ENCODE measurements at places on chromosomes 12 and 14. TPM values are rescaled to one million over a fixed set of nuclear protein-coding genes. Genes with fewer than 3 reads are reported as not detected.

DNA sequence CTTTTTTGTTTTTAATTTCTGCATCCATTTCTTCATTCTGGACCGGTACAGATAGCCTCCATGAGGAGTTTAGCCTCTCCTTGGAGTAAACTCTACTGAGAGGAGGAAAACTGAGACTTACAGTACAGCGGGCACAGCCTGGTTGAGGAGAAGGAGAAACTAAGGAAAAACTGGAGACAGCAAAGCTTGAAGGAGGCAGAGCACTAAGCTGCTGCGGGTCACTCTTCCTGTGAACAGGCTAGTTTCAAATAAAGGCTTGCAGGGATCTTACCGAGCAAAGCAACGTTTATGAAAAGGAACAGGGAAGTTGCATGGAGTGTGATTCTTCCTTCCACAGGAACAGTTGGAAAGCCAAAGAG, 348 bp upstream of the SSTR1 start:
- peaks cover 22% of the 10 kb centered on the region for H3K4me1 ChIP-seq

GRCh38 chr14:81625343-81625742, 91.7 kb upstream of the SEL1L start:
- H3K4me1 ChIP-seq = peaks cover 10% of the 10 kb centered on the region
- H3K27me3 ChIP-seq = no peaks in the 10 kb centered on the region
- no peak for DNase-seq
- no peak overlapping the region for H3K4me3 ChIP-seq
- H3K27ac ChIP-seq = no peak overlapping the region

DNA sequence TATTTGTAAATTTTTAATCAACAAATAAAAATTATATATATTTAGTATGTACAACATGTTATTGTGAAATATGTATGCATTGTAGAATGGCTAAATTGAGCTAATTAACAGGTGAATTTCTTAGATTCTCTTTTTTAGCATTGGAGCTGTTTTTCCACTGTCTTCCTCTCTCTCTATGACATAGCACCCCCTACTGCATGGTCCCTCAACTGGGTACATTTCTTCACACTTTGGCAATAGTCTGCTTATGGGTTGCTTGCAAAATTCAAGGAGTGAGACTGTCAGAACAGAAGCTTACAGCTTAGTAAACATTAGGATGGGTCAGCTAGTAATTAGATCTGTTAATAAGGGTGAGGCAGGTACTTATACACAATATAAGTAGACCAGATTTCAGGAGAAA, 658.5 kb upstream of the MGAT4C start:
- H3K36me3 ChIP-seq = no peaks in the 10 kb centered on the region
- no peak overlapping the region for H3K4me3 ChIP-seq
- H3K27me3 ChIP-seq = no peaks in the 10 kb centered on the region

DNA sequence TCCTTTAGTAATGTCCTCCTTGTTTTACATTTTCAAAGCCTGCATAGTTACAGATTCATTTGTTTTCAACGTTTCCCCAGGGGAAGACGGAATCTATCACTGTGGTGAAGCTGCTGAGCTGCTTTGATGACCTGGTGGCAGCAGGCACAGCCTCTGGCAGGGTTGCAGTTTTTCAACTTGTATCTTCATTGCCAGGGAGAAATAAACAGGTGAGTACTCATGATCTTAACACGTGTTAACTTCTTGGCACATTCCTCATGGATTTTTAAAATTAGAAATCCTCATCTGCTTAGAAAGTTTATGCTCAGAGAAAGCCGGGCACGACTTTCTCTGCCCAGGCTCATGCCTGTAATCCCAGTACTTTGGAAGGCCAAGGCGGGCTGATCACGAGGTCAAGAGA, 44.5 kb downstream of the TECPR2 start:
- DNase-seq = no peak
- H3K27ac ChIP-seq = no peak overlapping the region
- peaks cover 17% of the 10 kb centered on the region for H3K36me3 ChIP-seq
- H3K27me3 ChIP-seq = no peaks in the 10 kb centered on the region
- no peaks in the 10 kb centered on the region for H3K4me1 ChIP-seq

- H3K27me3 ChIP-seq = peaks cover 14% of the 10 kb centered on the region
- H3K27ac ChIP-seq = no peak overlapping the region
- DNase-seq = no peak
- peaks cover 12% of the 10 kb centered on the region for H3K36me3 ChIP-seq
- no peaks in the 10 kb centered on the region for H3K4me1 ChIP-seq
- no peak overlapping the region for H3K4me3 ChIP-seq
These were observed 259.6 kb downstream of the AKAP6 start for GRCh38 chr14:32588448-32589320.

- no peaks in the 10 kb centered on the region for H3K4me1 ChIP-seq
- no peak overlapping the region for H3K4me3 ChIP-seq
- H3K27me3 ChIP-seq = peaks cover 1% of the 10 kb centered on the region
- H3K36me3 ChIP-seq = no peaks in the 10 kb centered on the region
These were observed 737.1 kb upstream of the FLRT2 start for GRCh38 chr14:84792722-84793410.

BRMS1L gene
- total RNA-seq = 15.9 TPM

DNA sequence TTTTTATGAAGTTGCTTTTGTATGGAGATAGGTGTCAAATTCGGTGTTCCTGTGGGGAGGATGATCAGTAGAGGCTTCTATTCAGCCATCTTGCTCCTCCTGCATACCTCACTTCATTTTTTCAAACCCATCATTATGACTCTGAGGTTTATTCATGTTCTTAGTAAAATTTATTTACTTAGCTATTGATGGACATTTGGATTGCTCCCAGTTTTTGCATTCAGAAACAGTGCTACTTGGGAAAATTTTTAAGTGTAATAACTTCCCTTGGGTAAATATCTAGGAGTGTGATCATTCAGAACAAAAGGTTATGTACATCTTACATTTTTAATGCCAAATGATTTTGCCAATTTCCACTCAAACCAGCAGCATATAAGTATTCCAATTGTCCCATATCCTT, 208.3 kb downstream of the SYNE2 start:
- no peak overlapping the region for H3K4me3 ChIP-seq
- H3K27ac ChIP-seq = no peak overlapping the region
- no peak for DNase-seq
- H3K4me1 ChIP-seq = no peaks in the 10 kb centered on the region
- no peaks in the 10 kb centered on the region for H3K36me3 ChIP-seq

- no peak overlapping the region for H3K4me3 ChIP-seq
- H3K27me3 ChIP-seq = no peaks in the 10 kb centered on the region
- H3K27ac ChIP-seq = no peak overlapping the region
These were observed 35.0 kb upstream of the NAV3 start for GRCh38 chr12:77795699-77796098.

DNA sequence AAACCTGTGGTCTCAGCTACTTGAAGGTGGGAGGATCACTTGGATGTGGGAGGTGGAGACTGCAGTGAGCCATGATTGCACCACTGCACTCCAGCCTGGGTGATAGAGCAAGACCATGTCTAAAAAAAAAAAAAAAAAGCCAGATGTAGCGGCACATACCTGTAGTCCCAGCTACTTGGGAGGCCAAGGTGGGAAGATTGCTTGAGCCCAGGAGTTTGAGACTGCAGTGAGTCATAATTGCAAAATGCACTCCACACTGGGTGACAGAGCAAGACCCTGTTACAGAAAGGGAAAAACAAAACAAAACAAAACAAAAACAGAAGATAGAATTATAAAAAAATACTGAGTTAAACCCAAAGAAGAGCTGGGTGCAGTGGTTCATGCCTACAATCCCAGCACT, 29.1 kb upstream of the APOF start:
- H3K27ac ChIP-seq = no peak overlapping the region
- DNase-seq = no peak
- no peaks in the 10 kb centered on the region for H3K4me1 ChIP-seq
- no peaks in the 10 kb centered on the region for H3K27me3 ChIP-seq
- peaks cover 4% of the 10 kb centered on the region for H3K36me3 ChIP-seq
- no peak overlapping the region for H3K4me3 ChIP-seq

- peaks cover 1% of the 10 kb centered on the region for H3K27me3 ChIP-seq
These were observed 114.5 kb downstream of the TRAFD1 start for GRCh38 chr12:112239881-112240280.

DNA sequence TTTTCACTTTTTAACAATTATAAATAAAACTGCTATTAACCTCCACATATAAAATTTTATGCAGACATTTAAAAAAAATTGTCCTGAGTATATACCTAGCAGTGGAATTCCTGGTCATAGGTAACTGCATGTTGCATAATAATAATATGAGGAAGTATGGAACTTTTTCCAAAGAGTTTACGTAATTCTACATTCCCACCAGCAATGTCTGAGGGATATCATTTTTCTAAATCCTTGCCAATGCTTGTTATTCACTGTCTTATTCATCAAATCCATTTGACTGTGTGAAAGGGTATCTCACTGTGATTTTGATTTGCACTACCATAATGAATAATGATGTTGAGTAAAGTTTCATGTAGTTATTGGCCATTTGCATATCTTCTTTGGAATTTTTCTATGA, 393.8 kb downstream of the LRFN5 start:
- no peak for DNase-seq
- H3K36me3 ChIP-seq = no peaks in the 10 kb centered on the region
- no peak overlapping the region for H3K4me3 ChIP-seq
- H3K4me1 ChIP-seq = no peaks in the 10 kb centered on the region
- H3K27ac ChIP-seq = no peak overlapping the region
- H3K27me3 ChIP-seq = no peaks in the 10 kb centered on the region

- no peak overlapping the region for H3K27ac ChIP-seq
- H3K27me3 ChIP-seq = peaks cover 3% of the 10 kb centered on the region
- no peak overlapping the region for H3K4me3 ChIP-seq
- no peak for DNase-seq
These were observed 29.6 kb downstream of the NUDT4 start for GRCh38 chr12:93407054-93407962.

DNA sequence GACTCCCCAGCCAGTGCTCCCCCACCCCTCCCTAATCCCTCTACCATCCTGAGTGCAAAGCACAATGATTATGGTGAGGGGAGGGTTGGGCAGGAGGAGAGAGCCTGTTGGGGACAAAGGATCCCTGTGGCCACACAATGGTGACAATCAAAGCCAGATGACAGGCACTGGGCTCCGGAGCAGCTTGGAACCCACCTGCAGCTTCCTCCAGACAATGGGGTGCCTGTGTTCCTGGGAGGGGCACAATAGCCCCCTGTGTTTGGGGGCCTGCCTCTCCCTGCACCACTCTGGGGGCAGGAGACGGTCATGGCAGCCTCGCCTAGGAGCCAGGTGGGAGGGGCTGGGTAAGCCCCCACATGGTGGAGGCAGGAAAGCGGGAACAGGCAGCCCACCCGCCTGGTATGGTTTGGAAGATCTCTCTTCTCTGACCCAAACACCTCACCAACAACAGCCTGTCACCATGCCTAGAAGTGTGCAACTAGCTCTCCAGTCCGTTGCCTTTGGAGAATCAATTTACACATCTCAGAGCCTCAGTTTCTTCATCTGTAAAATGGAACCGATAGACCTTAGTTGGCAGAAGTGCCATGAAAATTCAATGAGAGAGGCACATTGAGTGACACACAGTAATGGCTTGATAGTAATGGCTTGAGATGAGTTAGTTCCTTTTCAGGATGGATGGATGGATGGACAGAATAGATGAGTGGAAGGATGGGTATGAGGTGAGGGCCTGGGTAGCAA, 53.0 kb downstream of the MVK start:
- H3K27ac ChIP-seq = no peak overlapping the region
- H3K27me3 ChIP-seq = peaks cover 6% of the 10 kb centered on the region

GRCh38 chr12:18859400-18859799, 121.5 kb downstream of the CAPZA3 start:
- no peak for DNase-seq
- peaks cover 21% of the 10 kb centered on the region for H3K4me1 ChIP-seq
- H3K36me3 ChIP-seq = no peaks in the 10 kb centered on the region

KRT74 gene
- total RNA-seq = not detected

MYF6 gene
- total RNA-seq = not detected

DNA sequence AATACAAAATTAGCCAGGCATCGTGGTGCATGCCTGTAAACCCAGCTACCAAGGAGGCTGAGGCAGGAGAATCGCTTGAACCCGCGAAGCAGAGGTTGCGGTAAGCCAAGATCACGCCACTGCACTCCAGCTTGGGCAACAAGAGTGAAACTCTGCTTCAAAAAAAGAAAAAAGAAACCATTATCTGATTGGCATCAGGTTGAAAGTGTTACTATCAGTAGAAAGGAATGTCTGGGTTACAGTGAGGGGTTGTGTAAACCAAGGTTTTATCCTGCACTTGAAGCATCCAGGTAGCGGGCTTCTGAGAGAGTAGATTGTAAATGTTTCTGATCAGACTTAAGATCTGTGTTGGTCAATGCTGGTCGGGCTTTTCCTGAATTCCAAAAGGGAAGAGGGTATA, 14.1 kb upstream of the OXA1L start:
- H3K27ac ChIP-seq = no peak overlapping the region
- no peaks in the 10 kb centered on the region for H3K36me3 ChIP-seq
- H3K4me1 ChIP-seq = no peaks in the 10 kb centered on the region
- H3K4me3 ChIP-seq = no peak overlapping the region
- DNase-seq = no peak
- peaks cover 2% of the 10 kb centered on the region for H3K27me3 ChIP-seq
